ENCODE measurements at places on chromosomes 5 and 9. TPM values are rescaled to one million over a fixed set of nuclear protein-coding genes. Genes with fewer than 3 reads are reported as not detected.

DNA sequence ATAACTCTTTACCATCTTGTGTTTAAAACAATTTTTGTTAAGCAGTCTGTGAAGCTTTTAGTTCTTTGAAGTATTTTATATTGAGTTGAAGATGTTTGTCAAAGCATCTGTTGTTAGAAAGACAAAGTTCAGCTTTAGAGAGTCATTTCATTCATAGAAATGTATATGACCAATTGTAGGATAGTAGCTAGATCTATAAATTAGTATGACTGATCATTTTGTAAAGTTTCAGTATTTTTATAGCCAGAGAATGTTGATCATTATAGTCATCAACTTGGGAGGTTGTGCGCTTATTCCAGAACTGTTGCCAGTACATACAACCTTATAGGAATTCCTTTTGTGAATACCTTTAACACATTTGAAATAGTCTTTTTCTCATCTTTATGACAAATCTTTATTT lies 5.2 kb downstream of the NIPBL start:
- DNase-seq = no peak

- DNase-seq = no peak
Measured at GRCh38 chr9:109624896-109625295, 126.8 kb upstream of the PTPN3 start.

LRRC19 gene
- polyA plus RNA-seq = 0.01 TPM

- no peak for DNase-seq
Measured at GRCh38 chr9:18981476-18982261, 51.3 kb downstream of the SAXO1 start.

All from psoas muscle (tissue), 8 donors.